NCI-H526 treated with DMSO at 0.1 percent for 48 hours (cell line): ENCODE measurements at places on chromosomes 5 and 9.

- DNase-seq = no peak
Observed at GRCh38 chr5:121707178-121707577, 144.5 kb upstream of the FTMT start.

DNA sequence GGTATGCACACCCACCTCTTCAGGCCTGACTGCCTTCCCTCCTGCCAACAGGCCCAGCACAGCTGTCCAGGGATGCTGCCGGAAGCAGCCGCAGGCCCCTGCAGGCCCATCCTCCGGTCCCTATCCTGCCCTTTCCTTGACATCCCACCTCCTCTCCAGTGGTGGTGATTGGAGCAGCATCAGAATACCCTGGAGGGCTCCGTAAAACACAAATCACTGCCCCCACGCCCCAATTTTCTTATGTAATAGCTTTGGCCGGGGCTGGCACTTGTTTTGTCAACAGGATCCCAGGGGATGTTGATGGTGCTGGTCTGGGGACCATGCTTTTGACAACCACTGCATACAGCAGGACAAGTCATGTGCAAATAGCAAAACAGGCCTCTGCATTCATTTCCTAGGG, 274.5 kb downstream of the GADD45G start:
- no peak for DNase-seq

DNA sequence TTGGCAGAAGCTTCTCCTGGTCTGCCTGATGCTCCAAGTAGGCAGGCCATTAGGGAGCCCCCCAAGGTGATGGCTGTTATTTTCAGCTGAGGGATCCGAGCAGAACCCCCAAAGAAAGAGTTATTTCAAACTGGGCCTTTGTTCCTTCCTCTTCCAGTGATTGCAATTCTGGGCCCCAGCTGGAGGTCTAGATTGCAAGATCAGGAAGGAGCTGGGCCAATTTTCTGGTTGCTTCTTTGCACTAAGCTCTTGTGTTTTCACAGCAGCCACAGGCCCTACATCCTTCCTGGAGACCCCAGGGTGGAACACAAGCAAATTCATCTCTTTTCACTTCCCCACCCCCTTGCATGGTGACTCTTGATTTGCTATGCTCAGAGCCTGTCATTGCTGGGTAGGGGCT, 215.0 kb downstream of the SEMA6A start:
- DNase-seq = no peak

GRCh38 chr5:155780260-155780659, 546.7 kb upstream of the SGCD start:
- DNase-seq = no peak

- DNase-seq = no peak
Observed at GRCh38 chr9:99803694-99804093, 18.0 kb upstream of the NR4A3 start.

GRCh38 chr9:90896231-90896630, 94.6 kb downstream of the SYK start:
- no peak for DNase-seq

GRCh38 chr5:111854186-111854585, 97.2 kb upstream of the NREP start:
- no peak for DNase-seq

GRCh38 chr5:133846478-133847226, 121.8 kb downstream of the C5orf15 start:
- no peak for DNase-seq

DNA sequence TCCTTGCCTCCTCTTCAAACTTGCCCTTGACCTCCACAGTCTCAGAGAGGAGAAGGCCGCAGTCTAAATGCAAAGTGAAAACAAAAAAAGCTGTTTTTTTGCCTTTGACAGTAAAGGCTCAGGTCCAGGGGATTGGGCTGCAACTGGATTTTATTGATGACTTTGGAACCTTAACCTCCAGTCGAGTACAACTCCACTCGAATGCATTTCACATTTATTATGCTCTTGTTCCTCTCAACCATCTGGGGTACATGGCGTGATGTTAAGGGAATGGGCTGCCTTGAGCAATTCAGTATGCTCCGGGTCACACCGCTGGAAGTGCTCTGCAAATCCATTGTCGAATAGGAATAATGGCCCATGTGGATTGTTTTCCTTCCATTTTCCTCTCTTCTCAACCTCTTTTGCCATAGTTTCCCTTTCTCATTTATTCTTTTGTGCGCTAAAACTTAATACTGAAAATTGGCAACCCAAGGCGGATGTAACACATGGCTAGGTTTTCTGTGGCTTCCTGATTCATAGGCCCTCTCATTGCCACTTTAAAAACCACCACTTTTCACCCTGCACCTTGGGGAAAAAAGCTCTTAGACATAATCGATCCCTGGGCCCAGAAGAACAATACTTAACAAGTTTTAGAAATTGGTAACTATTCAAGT, 34.3 kb downstream of the ITK start:
- no peak for DNase-seq

GRCh38 chr9:99058964-99059921, 45.7 kb upstream of the TGFBR1 start:
- no peak for DNase-seq

DNA sequence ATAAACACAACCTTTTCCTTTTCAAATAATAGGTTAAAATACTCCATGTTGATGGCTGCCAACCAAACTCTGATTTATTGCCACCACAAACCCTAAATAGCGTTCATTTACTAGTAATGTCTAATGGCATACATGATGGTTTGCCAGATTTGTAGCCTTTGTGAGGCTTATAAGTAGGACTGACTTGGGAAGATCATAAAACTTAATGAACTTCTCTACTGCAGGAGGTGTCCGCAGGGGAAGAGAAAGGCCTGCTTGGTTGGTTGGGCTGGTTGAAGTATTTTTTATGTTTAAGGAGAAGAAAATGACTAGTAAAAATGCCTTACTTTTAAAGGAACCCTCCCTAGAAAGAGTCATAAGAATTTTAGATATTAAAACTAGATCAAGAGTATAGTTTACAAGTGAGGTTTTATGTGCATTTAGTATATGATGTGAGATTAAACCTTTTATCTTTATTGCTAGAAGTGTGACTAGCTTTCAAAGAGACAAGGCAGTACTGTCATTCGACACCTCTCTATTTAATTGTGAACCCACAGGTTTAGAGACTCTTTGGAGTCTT, 5.0 kb downstream of the PBX3 start:
- no peak for DNase-seq

- DNase-seq = no peak
Observed at GRCh38 chr9:75695921-75696320, 194.6 kb upstream of the PCSK5 start.

GRCh38 chr5:93078082-93079038, 502.7 kb downstream of the NR2F1-AS1 start:
- DNase-seq = no peak

- DNase-seq = no peak
Observed at GRCh38 chr5:97538912-97539311, 355.9 kb upstream of the RIOK2 start.

DNA sequence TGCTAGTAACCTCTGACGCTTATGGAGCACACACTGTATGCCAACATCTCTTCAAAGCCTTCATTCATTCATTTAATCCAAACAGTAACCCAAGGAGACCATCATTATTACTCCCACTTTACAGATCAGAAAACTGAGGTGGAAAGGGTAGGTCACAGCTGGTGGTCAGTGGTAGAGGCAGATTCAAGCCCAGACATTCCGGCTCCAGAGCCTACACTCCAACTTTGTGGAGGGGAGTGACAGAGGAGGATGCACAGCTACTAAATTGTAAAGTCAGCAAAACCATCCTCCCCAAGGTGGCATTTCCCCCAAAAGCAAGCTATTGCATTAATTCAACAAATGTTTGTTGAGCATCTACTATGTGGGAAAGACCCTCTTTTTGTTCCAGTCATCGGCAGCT, 110.5 kb upstream of the CPEB4 start:
- no peak for DNase-seq

DNA sequence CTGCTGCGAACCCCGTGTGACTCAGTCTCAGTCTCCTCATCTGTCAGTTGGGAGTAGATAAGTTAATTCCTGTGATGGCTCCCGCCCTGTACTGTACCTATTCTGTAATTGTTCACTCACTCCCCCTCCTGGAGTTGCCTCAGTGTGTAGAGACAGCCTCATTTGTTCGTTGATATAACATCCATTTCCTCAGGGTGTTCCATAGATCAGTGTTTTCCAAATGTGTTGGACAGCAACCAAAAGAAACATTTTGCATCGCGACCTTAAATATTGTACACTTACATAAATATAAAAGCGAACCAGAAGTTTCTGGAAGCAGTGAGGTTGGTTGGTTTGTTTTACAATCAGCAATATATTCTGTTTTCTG, 698 bp downstream of the NFX1 start:
- DNase-seq = no peak
